ENCODE measurements at places on chromosomes 7 and 10.

- DNase-seq: no peak
Measured at GRCh38 chr7:27169658-27170425, 4.3 kb downstream of the HOXA10 start.

DNA sequence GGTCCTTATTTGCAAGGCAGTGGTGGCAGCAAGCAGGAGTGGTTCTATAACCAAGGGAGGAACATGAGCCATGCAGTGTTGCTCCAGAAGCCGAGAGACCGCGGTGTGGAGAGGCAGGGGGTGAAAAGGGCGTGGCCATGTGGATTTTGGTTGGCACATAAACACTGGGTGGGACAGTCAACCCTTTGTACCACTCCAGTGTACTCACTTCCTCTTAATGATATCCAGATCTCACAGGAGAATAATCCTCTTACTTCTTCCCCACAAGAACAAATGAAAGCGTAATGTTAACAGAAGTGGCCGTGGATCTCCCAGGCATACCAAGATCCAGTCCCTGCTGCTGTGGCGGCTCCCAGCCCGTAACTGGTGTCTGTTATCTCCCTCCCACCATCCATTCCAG lies 42.4 kb downstream of the XRCC2 start:
- no peak for DNase-seq

DNA sequence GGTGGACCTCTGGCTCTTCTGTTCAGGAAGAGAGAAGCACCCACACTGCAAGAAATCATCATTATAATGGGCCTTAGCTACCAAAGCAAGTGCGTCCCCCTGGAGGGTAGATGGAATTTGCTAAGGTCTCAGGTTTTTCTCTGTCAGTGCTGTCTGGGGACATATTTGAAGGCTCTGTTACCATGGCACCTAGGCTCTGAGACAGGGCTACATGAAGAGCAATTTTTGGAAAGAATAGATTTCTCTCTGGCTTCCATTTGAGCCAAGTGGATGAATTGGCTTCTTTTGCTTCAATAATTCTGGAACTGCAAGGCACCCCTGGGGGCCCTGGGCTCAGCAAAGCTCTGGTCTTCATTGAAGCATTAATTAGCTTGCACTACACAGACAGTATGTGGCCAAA lies 349.1 kb upstream of the GALNT17 start:
- no peak for DNase-seq

GRCh38 chr10:125880719-125881118 lies 373 bp downstream of the DHX32 start:
- DNase-seq: no peak

DNA sequence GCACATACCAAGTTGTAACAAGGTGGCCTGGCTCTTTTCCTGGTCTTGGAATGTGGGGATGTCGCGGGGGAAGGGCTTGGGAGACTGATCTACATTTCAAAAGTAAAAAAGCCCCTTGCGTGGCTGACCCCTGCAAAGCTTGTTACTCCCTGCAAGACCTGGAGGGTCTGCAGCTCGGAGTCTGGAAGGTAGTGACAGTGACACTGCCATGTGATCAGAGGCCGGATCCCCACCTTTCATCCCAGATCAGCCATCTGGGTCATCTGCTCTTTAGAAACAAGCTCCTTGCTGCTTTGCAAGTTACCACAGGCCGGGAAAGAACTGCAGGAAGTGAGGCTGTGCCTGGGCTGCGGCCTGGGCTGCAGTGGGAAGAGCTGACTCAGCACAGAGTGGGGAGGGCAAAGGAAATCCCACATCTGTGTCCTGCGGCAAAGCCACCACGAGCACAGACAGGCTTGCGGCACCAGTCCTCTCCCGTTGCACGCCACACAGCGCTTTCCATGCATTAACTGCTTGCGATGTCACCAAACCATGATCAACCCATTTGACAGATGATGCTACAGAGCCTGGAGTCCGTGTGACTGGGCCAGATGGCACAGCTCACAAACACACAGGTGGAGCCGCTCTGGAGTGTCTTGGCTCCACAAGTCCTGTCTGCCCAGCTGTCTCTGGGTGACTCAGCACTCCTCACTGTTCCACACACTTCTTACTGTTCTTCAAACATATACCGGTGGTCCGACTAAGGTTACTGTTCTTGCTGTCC lies 97.7 kb downstream of the SH3PXD2A start:
- no peak for DNase-seq

- no peak for DNase-seq
Measured at GRCh38 chr7:54060643-54061042, 481.5 kb upstream of the VSTM2A start.

DNA sequence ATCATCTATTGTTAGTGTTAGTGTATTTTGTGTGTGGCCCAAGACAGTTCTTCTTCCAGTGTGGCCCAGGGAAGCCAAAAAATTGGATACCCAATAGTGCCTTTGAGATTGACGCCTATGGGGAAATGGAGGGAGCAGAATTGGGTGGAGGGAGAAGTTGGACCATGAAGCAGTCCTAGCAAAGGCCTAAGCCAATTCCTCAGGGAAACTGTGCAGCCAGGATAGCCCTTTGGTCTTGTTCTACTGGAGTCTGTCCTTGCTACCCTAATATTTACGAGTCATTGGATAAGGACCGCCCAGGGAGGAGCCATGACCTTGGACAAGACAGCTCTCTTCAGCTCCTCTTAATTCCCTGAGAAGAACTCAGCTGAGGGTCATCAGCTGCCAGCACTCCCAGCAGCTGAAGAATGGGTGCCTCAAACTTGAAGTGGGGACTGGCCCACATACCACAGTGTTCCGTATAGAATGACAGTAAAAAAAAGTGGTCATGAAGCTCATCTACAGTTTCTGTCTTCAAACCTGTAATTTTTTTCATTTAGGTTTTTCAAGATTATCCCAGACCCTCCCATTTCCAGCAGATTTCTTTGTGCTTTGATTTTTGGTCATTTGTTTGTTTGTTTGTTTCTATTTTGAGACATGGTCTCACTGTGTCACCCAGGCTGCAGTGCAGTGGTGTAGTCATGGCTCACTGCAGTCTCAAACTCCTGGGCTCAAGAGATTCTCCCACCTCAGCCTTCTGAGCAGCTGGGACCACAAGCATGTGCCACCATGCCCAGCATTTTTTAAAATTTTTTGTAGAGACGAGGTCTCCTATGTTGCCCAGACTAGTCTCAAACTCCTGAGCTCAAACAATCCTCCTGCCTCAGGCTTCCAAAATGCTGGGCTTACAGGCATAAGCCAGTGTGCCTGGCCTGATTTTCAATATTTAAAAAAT lies 81.2 kb downstream of the C1GALT1 start:
- no peak for DNase-seq

- no peak for DNase-seq
Measured at GRCh38 chr7:311131-311680, 21.2 kb downstream of the FOXL3 start.

- no peak for DNase-seq
Measured at GRCh38 chr7:70480927-70481569, 650.9 kb upstream of the GALNT17 start.

GRCh38 chr10:2979306-2979705 lies 88.0 kb upstream of the PFKP start:
- DNase-seq: no peak

GRCh38 chr10:84588971-84589370 lies 260.6 kb downstream of the CCSER2 start:
- no peak for DNase-seq

GRCh38 chr7:52311886-52312285 lies 723.5 kb upstream of the POM121L12 start:
- DNase-seq: no peak

DNA sequence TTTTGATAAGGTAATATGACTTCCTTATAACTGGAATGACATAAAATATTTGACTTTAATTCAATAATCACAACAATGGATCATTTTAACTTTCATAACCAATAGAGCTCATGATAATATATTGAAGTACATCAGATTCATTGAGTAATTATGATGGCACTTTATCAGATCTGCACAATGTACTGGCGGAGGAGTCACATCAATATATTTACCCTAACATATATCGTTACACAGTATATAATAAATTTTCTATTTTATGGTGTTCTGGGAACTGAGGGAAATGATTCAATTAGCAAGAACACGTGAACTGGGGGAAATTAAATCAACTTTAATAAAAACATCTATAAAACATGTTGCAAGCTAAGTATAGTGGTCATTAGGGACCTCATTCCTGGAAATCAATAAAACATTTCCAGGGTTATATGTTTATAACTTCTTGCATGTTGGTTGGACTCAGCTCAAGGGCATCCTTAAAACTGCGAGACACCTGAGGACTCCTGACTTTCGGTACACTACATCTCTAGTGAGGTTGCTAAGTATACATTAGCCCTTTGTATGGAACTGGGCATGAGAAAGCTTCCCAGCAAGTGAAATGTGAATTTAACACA lies 254.0 kb downstream of the KCND2 start:
- DNase-seq: no peak

GRCh38 chr7:117478836-117479224 lies 995 bp upstream of the CFTR start:
- no peak for DNase-seq

DNA sequence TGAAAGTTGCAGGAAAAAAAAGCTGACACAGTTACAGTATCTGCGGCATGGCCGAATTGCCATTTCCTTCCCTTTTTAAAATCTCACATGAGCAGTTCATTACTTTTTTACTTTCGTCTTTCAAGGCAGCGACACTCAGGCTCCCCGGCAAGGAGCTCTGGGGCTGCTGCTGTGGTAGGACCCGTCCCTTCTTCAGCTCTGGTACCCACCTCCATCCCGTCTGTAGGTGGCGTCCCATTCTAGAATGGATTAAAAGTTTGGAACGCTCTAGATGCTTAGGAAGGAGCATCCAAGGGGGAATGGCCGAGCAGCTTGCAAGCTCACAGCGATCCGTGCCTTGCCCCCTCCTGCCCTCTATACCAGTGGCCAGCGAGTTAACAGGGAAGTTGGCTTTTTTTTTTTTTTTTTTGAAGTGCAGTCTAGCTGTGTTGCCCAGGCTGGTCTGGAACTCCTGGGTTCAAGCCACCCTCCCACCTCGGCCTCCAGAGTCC lies 22.8 kb upstream of the TTYH3 start:
- DNase-seq: no peak

- DNase-seq: no peak
Measured at GRCh38 chr7:117066668-117067067, 113.4 kb downstream of the ST7 start.

- no peak for DNase-seq
Measured at GRCh38 chr7:132083126-132083525, 493.1 kb downstream of the PLXNA4 start.

GRCh38 chr10:49242604-49243003 lies 54.4 kb upstream of the TMEM273 start:
- DNase-seq: no peak

DNA sequence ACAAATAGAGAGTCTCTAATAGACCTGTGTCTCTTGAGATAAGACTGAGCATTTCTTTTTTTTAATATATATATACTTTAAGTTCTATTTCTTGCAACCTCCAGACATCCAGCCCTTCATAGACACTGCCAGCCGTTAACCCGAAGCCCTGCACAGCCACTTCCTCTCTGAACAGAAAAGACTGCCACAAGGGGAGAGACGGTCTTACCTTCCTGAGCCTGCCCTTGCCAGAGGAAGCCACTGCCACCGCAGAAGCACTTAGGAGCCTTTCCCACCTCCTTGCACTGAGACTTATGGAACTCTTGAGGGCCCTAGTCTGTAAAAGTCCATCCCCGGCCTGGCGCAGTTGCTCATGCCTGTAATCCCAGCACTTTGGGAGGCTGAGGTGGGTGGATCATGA lies 31.8 kb upstream of the PRSS1 start:
- peak; percentile 4 for DNase-seq

DNA sequence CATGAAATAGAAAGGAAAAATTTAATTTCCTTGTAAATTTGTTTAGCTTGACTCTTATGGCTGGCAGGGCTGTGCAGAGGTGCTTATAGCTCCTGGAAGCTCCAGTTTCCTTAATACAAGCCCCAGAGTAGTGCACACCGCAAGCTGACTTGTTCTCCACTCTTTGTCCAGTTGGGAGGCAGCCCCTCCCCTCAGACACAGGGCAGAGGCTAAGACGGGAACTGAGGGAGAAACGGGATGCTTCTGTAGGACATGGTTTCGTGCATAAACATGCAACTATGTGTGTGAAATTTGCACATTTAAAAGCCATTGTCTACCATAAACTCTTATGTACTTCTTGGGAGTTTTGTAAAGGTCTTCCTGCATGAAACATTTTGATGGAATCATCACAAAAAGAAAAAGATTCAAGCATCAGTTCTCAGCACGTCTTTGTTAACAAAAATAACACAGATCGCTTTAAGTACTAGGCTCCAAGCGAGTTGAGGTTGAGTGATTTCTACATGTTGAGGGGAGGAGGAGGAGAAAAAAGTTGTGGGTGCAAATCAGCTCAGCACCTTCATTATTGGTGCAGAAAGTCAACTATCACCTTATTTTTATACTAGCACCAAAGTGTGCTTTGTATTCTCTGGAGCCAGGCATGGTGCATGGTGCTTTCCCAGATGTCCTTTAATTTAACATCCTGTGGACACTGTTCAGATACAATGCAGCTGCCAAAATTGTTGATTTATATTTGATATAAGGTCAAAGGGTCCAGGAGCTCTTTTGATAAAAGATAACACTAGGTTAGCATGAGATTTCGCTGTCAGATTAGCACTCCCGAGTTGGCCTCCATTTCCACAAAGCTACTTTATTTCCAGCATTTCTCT lies 124.5 kb downstream of the CHN2 start:
- no peak for DNase-seq

DNA sequence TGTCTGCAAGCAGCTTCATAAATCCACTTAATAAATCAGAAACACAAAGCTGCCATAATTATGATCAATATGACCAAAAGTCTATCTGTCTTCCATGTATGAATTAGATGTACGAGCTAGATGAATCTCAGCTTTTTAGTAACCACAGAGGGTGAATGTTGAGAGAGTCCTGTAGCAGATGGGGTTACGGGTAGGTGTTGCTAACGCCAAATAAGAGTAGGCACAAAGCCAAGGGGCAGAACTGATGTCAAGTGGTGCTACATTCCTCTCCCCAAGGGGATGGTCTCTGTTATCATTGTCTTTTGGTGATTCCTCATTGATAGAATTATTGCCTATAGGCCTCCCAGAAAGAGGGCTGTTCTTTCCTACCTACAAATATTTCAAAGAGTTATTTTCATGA lies 257.8 kb downstream of the PCLO start:
- no peak for DNase-seq

DNA sequence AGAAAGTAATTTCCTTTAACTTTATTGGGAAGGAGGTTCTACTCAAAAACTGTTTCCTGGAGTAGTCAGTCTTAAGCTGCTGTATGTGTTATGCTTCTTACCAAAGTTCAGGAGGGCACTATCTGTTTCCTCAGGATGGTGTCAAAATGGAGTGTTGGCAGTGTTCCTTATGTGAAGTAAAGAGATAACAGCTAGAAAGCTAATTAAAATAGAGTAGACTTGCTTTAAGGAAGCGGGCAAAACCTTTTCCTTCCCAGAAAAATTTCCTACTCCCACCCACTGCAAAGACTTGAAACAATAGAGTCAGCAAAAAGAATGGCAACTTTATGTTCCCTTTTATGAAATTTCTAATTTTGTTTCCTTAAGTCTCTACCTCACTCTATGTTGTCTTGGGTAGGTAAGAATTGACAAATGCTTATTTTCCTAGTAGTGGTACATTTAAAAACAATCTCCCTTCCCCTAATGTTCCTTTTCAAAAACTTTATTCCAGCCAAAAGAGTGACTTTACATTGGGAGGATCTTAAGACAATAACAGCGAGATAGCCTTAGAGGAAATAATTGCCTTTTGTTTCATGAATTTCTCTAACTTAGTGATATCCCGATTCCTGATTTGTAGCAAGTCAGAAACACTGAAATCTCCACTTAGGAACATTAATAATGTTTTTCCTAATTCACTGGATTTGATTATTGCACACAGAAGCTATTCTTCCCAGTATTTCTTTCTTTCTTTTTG lies 26.5 kb upstream of the ENTPD1 start:
- no peak for DNase-seq

Data from activated T-helper 1 cell treated with Interleukin-2 at 50 U/mL for 16 hours (primary cell).